LoVo (cell line): ENCODE measurements at places on chromosomes 5 and 9.

- peak; percentile 67 for DNase-seq
These were observed 1306.5 kb upstream of the CDH9 start for GRCh38 chr5:28344836-28345433.

DNA sequence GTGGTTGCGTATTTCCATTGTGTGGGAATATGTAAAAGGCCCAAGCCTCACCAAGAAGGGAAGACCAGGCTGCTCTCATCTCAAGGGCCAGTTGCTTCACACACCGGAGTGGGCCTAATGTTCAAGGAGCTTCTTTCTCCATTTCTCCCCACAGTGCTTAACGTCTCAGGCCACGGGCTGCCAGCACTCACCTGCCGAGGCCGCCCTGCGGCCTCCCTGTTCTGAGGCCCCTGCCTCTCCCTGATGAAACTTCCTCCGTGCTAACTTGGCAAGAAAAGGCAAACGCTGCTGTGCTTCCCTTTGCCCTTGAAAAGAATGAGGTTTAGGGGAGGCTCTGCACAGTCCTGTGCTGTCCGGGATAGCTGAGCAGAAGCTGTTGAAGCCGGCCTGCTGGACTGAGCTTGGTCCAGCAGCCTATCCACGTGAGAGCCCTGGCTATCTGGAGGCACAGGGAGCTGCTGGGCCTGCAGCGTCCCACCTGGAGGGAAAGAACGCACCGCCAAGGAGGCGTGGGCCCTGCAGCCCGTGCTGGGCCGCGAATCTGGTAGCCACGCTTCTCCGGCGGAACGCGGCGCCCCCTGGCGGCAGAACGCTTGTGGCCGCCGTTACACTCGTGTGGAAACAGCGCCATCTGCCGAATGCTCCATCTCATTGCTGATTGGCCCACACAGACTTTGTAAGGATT lies 73.5 kb upstream of the PRSS3 start:
- DNase-seq: peak; percentile 84

DNA sequence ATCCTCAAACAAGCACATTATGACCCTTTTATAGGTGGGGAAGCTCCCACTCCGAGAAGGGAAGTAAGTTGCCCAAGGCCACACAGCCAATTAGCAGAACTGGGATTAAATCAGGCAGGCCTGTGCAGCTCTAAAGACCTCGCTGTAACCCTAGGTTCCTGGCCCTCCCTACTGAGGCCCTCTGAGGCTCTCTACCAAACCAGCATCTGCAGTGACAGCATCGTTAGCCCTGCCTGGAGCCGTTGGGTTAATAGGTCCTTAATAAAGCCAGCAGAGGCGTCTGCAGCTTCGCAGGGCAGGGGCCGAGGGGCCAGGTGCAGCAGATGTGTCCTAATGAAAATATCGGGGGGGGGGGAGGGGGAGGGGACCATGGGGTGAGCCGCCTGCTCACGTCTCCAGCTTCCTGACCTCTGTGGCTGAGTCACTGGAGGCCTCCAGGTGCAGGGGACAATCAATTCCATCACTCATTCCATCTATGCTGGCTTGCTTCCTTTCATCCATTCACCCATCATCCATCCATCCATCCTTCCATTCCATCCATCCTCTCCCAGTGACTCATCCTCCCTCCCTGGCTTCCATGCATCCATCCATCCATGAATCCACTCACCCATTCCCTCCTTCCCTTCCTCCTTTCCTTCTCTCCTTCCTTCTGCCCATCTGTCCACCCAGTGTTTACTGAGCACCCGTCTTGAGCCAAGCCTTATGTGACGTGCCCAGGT lies 203.9 kb downstream of the C9orf50 start:
- DNase-seq: no peak

DNA sequence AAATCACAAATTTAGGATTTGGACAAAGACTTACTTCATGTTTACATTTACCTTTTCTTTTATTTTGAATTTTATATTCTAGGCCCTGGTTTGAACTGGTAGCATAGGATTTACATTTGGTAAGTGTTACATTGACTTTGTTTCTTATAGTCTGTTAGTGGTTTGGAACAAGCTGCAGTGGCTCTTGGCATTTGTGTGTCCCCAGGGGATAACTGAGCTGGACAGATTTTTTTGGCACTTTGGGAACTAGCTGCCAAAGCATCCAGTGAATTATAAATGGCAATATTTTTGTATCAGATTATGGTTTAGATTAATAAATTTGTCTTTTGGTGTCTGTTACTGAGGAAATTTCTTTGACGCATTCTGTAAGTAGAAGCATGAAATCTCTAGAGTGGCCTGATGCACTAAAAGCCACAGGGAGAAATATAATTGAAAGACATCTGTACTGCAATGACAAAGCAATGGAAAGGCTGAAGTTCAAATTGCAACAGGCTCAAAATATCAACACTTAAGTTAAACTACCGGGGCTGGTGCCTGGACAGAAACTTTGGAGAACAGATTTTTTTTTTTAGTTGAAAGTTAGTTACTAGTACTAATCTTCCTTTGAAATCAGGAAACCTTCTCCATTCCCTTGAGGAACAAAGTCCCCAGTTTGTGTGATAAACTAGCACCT lies 107.6 kb upstream of the PLCXD3 start:
- DNase-seq: no peak

DNA sequence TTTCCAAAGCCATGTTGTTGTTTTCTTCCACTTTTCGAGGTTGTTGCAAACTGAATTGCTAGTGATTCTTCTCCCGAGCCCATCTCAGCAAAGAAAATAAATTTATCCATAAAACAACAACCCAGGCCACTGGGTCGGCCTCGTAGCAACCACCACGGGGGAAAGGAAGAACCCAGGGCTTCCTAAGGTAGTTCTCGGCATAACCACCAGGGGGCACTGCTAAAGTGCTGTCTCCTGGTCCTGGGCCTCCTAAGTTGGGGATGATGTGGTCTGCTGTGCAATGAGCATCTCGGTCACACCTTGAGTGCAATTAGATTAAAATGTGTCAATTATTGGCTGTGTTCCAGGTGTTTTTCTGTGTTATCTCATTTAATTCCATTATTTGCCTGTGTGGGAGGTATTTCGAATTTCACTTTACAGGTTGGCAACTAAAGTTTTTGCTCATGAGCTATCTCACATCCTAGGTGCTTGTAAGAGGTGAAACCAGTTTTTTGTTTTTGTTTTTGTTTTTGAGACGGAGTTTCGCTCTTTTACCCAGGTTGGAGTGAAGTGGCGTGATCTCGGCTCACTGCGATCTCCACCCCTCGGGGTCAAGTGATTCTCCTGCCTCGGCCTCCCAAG lies 102.8 kb upstream of the DAP start:
- peak; percentile 33 for DNase-seq

GRCh38 chr5:82975396-82975795 lies 101.8 kb downstream of the TMEM167A start:
- no peak for DNase-seq
